Activated naive CD4-positive, alpha-beta T cell (primary cell): ENCODE measurements at places on chromosomes 12 and 14.
A peak's percentile ranks its signal among the peaks of the same experiment; 100 is the strongest.

- no peak for DNase-seq
These were observed 146.2 kb downstream of the BCL11B start for GRCh38 chr14:99125616-99126431.

GRCh38 chr12:57726151-57726883, 12.2 kb downstream of the AGAP2 start:
- no peak for DNase-seq

DNA sequence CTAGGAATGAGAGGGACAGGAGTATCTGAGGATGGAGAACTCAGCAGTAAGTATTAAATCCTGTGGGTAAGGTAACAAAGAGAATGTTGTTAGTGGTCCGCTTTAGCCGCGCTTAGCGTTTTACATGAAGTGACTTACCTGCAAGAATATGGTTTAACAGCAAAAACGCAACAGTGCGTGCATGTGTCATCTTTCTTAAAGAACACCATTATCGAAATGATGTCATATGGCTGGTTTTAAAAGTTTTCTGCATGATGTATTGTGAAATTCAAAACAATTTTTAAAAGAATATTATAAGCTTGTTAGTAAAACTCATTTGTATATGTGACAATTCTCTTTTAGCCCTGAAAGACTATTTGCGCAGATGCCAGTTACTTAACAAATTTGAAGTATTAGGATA, 1.7 kb downstream of the LEMD3 start:
- DNase-seq, result no peak

GRCh38 chr14:38874721-38875120, 228.3 kb downstream of the SEC23A start:
- no peak for DNase-seq

- DNase-seq, result no peak
These were observed 110.7 kb upstream of the ATF7IP start for GRCh38 chr12:14254781-14255180.

GRCh38 chr12:125129179-125129571, 63.9 kb downstream of the AACS start:
- DNase-seq, result no peak

DNA sequence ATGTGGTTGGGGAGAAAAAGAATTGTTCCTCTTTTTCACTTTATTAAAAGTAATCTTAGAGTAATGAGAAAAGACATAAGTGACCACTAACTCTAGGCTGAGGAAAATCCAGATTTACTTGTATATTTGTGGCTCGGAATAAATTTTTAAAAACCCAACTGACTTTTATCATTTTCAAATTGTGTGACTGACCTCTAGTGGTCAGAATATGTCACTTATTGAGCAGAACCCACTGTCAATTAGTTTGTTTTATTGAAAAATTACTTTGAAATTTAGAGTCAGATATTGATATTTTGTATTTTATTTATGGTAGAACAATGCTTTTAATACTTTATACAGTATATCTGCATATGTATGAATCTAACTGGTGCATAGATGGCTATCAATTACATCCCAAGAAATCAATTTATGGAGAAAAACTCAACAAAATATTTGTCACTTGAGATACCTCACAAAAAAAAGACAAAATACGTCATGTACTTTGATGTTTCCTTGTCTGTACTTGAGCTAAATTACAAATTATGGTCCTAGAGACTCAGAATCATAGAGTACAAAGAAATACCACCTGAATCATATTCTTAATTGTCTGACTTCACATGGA, 229.4 kb downstream of the CNTN1 start:
- no peak for DNase-seq

DNA sequence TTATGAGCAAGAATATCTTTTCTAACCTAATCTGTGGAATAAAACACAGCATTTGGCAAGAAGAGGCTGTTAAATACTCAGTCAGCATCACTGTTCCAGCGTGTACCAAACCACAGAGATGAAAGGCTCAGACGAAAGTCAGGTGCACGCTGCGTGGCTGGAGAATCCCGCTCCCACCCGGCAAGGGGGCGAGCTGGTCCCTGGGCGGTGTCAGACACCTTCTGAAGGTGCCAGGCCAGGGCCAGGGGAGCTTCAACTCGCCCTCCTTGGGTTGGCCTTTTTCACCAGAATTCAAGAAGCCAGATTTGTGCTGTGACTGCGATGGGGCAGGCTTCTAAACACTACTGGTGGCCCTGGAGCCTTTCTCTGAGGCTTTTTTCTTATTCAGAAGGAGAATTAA, 73.1 kb downstream of the WDR20 start:
- DNase-seq, result no peak

- peak; percentile 52 for DNase-seq
These were observed 44.7 kb upstream of the FBRSL1 start for GRCh38 chr12:132444957-132445883.

- DNase-seq, result no peak
These were observed 58.1 kb upstream of the SRSF5 start for GRCh38 chr14:69708586-69709560.

DNA sequence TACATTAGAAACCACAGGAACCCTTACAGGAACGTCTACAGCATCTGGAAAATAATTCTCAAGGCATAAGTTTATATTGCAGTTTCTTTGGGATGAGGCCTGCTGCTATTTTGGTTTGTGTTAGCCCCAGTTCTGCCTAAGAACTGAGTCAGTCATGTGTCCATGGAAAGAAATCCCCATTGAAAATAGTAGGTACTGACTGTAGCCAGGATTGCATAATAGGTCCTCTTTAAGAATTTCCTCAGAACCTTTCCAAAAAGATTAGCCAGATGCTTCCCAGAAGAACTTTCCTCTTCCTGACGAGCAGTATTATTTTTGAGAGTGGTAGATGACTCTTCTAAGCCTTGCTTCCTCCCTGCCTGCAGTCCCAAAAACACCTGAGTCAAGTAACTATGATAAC, 52.6 kb downstream of the RASSF8 start:
- no peak for DNase-seq

- no peak for DNase-seq
These were observed 139.4 kb upstream of the KRR1 start for GRCh38 chr12:75650595-75651341.

DNA sequence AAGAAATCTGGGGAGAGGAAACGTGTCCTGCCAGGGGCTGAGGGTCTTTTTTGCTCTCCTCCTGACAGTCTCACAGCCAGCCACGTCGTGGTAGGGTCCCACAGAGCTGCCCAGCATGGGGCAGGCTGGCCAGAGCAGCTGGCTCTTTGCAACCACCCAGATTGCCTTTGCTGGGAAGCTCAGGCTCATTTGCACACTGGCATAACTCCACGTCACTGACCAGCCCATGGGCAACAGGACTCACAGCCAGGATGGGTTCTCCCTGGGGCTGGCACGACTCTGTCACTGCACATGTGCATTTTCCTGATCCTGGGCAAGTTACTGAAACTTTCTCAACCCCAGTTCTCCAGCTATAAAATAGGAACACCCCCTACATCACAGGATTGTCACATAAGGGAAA, 242.2 kb downstream of the DPF3 start:
- DNase-seq, result no peak

DNA sequence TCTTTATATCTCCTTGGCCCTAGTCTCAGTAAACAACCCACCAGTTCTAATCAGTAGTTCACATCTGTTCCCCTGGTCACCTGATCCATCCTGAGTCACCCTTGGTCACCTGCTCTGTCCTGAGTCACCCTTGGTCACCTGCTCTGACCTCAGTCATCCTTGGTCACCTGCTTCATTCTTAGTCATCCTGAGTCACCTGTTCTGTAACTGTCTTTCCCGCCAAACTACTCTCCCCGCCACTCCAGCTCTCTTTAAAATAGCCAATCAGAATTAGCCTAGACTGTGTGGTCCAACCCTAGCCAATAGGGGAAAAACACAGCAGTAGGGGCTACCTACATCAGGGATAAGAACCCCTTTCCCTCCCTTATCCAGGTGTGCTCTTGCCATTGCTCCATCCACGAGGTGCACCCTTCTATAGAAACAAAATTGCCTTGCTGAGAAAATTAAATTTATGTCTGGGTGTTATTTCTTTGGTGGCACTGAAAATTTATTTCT, 245.4 kb upstream of the DIO3 start:
- DNase-seq, result no peak

- DNase-seq, result no peak
These were observed 4.7 kb upstream of the KANSL2 start for GRCh38 chr12:48686615-48687334.

GRCh38 chr12:57454566-57455373, at the start of gene INHBE:
TSS of gene INHBE (plus strand) at chr12:57455307. CDS start at chr12:57455537, 230 bp downstream.
- DNase-seq, result no peak

- DNase-seq, result no peak
These were observed 26.8 kb downstream of the GNPTAB start for GRCh38 chr12:101803978-101804377.

DNA sequence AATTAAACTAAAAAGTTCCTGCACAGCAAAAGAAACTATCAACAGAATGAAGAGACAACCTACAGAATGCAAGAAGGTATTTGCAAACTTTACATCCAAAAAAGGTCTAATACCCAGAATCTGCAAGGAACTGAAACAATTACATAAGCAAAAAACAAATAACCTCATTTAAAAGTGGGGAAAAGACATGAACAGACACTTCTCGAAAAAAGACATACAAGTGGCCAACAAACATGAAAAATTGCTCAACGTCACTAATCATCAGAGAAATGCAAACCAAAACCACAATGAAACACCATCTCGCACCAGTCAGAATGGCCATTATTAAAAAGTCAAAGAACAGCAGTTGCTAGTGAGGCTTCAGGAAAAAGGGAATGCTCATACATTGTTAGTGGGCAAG, 15.2 kb downstream of the PDE6H start:
- DNase-seq, result no peak

- no peak for DNase-seq
These were observed 240.4 kb downstream of the SNAPC1 start for GRCh38 chr14:62002642-62003041.

GRCh38 chr14:22882529-22883172, 371 bp upstream of the REM2 start:
- peak; percentile 29 for DNase-seq

- DNase-seq, result peak; percentile 65
These were observed at the start of gene TAMALIN for GRCh38 chr12:52006726-52007157. TSS of gene TAMALIN (plus strand) at chr12:52006946. CDS start at chr12:52007020, 74 bp downstream.

DNA sequence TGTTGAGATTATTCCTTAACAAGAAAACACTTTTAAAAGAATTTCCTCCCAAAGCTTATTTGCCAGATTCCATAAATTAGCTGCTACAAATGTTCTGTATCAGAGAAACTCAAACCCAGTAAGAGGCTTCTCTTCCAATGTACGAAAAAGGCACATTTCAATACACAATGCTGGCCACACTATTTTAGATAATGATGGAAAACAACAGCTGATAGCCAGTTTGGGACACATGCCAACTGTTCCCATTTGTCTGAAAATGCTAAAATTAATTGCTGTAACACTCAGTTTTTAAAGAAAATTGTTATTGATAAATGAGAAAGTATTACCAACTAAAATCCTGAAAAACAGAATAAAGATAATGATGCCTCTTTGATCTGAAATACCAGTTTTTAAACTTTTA, 4.4 kb downstream of the CFL2 start:
- DNase-seq, result no peak

- DNase-seq, result no peak
These were observed 161.7 kb upstream of the PLEKHA5 start for GRCh38 chr12:18967814-18968213.

DNA sequence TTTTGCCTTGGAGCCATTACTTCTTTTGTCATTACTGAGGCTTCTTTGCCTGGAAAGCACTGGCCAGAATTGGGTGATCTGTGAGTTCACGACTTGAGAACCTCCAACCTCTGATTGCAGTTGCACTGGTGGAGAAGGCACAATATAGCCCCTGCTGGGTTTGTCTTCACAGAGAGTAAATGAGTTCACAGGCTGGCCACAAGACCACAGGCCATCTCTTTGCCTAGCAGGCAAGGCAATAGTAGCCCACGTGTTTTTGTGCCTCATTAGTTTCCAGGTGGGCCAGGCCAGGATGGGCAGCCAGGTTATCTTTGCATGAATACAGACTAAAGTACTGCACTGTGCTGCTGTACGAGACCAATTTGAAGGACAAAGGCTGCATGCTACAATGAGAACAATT, 468.8 kb downstream of the NRXN3 start:
- no peak for DNase-seq

DNA sequence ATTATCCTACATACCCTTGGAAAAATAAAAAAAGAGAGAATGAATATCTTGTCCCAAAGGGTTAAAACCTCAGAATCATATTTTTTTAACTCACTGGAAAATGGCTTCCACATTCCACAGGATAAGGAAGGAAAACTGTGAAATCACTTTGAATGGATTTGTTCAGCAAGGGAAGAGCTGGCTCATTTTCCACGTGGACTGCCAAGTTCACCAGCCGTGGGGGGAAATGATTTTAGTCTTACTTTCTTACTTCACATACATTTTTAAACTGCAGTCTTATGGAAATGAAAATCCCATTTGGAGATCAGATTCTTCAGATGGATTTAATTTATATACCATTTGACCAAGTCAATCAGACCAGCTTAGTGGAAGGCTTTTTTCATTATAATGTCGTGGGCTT, 29.9 kb upstream of the AEBP2 start:
- DNase-seq, result no peak

DNA sequence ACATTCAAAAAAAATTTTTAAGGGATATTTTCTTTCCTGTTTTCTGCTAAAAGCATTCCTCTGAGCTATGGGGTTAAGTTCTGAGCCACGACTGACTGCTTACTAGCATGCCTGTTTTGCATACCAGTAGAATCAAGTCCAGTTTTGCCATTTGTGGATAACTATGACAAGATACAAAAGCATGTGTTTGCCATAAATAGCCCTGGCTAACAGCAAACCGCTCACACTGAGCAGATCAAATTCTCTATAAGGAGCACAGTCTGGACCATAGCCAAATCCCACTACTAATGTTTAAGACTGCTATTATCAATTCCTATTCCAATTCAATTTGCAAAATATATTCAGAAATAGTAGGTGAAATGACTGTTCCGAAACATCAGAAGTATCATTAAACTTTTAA, 3.2 kb downstream of the CFL2 start:
- DNase-seq, result no peak

- DNase-seq, result no peak
These were observed 5.5 kb downstream of the OR10AD1 start for GRCh38 chr12:48197549-48197970.

DNA sequence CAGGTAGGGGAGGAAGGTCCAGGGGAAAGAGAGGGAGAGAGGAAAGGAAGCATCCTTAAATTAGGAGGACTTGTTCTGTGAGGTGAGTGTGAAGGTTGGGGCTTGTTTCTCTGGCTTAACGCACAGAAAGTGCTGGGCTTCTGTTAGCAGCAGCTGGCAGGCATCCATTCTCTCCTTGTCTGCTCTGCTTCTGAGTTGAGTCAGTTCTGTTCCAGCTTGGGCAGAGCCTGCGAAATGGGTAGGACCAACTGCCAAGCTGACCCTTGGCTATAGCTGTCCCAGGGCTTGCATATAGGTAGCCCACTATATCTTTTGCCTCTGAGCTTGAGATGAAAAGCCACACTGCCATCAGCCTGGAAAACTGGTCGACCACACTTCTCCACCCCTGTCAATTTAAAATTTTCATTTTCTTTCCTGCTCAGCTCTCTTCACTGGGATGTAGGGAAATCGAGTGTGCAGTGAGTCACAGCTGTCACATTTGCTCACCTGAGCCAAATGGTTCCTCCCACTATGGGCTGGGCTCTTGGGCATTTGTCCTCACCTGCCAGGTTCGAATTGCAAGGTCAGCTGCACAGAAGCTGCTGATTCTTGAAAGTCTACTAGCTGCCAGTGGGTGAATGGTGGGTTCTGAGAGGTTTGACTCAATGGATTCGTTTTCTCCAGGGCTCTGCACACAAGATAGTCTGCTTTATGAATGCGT, 256.4 kb upstream of the PWP1 start:
- DNase-seq, result no peak
